ENCODE measurements at places on chromosomes 12 and 14.

DNA sequence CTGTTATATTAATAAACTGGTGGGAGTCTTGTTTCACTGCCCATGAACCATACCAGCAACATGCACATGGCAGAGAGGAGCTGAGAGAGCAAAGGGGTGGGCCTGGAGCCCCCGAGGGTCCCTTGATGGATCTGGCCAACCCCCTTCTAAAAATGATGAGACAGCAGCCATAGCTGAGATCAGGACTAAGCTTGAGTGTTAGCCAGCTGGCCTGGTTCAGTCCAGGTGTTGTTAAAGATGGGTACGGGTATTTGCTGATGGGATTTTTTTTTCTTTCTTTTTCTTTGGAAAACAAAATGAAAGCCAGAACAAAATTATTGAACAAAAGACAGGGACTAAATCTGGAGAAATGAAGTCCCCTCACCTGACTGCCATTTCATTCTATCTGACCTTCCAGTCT is 16.0 kb downstream of the PCBP2 start:
- DNase-seq, result no peak

DNA sequence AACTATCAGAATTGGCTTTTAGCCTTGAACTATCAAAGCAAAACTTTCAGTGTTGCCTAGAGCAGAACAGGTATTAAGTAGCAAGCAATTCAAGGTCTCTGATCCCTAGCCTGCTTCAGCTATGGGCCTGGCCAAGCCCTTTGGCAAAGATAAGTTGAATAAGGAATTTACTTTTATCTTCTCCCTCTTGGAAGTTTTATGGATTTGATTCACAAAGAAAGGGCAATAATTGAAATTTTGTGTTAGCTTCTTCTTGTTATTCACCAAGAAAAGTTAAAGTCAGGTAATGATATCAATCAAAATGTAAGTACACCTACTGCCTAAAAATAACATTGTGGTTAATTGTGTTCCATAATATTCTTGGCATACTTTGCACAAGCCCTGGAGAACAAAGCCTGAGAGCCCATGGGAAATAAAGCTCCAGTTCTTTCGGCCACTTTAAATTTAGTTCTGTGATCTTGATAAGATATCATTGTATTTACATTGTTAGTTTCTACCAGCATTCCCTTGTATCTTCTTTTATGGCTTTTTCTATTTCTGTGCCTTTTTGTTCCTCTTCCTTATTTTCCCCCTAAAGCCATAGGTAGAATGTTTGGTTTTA is 158.0 kb downstream of the RAD51B start:
- DNase-seq, result no peak

DNA sequence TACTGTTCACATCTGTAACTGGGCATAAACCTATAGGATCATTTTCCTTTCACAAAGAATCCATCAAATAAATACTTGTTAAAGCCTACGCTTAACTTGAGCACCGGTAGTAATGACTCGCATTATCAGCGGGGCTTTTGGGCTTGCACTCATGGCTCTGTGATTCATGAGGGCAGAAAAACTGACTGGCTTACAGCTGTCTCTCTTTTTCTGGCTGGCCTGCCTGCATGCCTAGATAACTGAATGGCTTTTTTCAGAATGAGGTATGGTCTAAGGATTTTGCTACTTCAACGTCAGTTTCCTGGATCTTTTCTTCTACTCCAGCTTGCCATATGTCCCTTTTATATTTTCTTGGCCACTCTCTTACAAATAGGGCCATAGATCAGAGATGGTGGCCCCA is 531.1 kb downstream of the NRXN3 start:
- no peak for DNase-seq

GRCh38 chr12:92495108-92495507 is 207.7 kb upstream of the PLEKHG7 start:
- no peak for DNase-seq

GRCh38 chr14:81330619-81331122 is 69.5 kb downstream of the STON2 start:
- DNase-seq, result no peak

DNA sequence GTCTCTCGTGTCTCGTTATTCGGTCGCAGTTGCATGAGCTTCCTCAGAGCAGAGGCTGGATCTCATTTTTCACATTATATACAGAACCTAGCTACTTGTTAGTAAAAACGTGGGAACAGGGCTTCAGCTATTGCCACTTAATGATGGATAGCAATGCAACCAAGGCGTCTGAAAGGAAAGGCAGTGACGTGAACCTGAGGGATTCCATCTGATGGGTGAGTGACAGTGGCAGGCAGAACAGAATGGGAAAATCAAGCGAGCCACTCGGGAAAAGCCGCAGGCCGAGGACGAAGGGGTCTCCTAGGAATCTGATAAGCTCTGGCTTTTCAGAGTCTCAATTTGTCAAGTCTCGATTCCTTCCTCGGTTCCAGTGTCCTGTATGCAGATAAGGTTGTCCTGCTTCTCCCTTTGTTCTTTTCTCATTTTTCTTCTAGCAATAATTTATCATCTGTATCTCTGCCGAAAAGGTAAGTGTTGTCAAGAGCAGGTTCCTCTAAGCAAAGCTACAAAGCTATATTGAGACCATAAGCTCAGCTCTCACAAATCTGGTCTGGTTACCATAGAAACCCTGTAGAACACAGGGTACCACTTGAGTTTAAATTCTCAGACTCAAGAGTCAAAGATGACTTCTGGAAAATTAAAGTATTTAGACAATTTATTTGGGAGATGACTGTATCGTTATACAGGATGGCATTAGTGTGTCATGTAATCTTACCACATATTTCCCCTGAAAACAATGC is 416.6 kb downstream of the GLT1D1 start:
- no peak for DNase-seq

- no peak for DNase-seq
Measured at GRCh38 chr14:70898111-70898745, 9.0 kb upstream of the PCNX1 start.

DNA sequence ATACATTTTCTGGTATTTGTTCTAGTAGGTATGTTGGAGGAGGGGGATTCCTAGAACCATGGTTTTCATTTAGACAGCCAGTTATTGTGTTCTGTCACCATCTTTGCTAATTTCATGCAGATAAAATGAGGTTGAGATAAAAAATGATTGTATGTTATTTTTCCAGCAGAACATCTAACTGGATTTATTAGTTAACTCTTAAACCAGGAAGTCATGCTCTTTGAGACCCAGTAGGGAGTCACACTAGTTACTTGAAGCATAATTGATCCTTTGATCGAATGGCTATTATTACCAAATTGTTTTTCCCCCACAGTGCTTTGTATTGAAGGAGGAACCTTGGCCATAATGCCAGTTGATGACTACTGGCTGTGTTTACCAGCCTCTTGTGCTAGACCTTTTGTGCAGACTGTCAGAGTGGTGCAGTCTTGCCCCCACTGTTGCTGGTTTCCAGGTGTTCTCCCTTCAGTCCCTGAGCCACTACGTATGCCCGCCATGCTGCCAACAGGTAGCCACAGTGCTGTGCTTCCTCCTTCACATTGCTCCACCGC is 6.0 kb downstream of the EID3 start:
- DNase-seq, result no peak

GRCh38 chr12:12976366-12976765 is 23.7 kb downstream of the HEBP1 start:
- no peak for DNase-seq

DNA sequence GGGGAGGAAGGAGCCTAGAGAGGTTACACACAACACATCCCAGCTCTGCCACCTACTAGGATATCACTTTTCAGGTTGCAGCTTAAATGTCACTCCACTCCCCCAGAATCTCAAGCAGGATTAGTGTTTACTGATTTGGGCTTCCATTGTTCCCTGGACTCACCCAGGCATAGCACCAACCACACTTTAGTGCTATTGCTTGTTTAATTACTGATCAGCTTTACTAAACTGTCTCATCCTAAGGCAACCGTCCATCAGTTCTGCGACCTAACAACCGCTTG is 6.1 kb upstream of the KRT18 start:
- no peak for DNase-seq

DNA sequence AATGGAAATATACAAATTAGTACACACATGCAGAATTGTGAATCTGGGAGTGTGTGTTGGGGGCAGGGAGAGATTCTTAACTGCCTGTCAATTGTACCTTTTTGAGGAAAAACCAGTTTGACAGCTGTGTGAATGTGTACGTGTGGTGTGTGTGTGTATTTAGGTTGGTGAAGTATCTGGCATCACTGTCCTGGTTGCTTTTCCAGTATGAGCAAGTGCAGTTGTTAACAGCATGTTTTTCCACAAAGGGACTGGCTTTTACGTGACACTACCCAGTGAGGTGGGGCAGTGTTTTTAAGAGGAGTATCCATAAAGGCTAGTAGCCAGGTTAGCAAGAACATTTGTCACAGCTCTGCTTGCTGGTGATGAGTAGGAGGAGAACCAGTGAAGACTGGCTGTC is 56.1 kb downstream of the DAAM1 start:
- DNase-seq, result no peak

DNA sequence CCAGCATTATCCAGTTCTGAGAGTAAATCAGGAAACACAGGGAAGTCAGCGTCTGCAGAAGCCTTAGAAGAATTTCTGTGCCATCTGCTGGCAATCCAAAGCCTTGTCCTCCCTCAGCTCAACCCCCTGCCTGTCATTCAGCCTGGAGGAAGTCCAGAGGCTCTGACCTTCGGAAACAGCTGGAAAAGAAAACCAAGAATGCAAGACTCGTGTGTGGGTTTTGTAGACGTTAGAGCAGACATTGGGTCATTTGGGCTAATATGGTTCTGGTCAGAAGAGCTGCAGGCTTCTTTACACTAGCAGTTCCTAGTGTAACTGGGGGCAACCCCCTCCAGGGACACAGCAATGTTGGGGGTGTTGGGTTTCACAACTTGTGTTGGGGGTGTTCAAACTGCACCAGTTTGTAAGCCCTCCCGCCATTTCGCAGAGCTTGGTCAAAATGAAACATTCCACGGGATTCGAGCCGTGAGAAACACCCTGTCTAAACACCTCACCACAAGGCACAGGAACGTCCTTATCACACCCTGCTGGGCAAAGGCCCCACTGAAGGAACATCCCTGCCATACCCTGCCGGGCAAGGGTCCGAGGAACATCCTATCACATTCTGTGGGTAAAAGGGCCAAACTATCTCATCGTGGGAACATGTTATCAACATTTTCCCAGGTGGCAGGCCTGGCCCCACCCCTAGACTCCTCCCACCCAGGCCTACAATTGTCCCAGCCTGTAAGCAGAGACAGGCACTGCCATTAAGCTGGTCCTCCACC is 21.0 kb upstream of the SERPINA4 start:
- no peak for DNase-seq

Data from NCI-H1694 treated with DMSO at 0.1 percent for 48 hours (cell line).